ENCODE measurements at places on chromosomes 4 and X.

GRCh38 chrX:2989565-2989964, 16.8 kb upstream of the ARSH start:
- DNase-seq, result no peak

DNA sequence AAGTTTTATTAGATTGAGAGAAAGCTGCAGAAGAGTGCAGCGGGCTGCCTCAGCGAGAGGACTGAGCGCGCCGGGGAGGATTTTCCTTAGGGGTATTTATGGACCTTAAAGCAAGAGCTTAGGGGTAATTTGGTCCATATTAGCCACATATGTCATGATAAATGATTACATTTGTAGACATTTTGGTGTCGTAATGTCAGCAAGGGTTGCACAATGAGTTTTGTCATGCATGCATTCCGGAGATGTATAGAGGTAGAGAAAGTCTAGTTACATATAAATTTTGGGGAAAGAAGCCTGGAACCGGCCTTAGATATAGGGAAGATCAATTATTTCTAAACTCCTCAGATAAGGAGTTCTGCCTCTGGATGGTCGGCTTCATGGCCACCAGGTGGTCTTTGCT, 10.0 kb downstream of the MGST2 start:
- no peak for DNase-seq

DNA sequence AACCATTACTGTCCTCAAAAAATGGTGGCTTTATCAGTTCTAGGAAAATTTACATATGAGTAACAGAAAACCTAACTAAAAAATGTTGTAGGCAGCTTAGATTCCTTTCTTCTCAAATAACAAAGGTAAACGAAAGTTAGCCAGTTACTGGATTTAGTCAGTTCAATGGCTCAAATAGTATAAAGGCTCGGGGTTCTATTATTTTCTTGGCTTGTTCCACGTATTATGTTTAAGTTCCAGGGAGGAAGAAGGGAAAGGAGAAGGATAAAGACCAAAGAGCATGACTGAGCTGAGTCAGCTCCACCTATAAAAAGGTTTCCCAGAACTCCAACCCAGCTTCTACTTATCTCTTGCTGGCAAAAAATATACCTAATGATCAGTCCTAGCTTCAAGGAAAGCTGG, 41.0 kb upstream of the MAB21L2 start:
- DNase-seq, result no peak

GRCh38 chr4:148289740-148290139, 152.5 kb downstream of the NR3C2 start:
- DNase-seq, result no peak

- DNase-seq, result no peak
Observed at GRCh38 chr4:172392741-172393140, 579.5 kb downstream of the GALNTL6 start.

GRCh38 chr4:138911909-138912703, 103.5 kb upstream of the NOCT start:
- no peak for DNase-seq

DNA sequence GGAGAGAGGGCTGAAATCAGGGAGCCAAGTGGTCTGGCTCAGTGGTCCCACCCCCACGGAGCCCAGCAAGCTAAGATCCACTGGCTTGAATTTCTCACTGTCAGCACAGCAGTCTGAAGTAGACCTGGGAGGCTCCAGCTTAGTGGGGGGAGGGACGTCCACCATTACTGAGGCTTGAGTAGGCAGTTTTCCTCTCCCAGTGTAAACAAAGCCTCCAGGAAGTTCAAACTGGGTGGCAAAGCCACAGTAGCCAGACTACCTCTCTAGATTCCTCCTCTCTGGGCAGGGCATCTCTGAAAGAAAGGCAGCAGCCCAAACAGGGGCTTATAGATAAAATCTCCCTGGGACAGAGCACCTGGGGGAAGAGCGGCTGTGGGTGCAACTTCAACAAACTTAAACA, 88.1 kb downstream of the NPFFR2 start:
- DNase-seq, result no peak

- DNase-seq, result no peak
Observed at GRCh38 chrX:155893521-155893920, 12.4 kb downstream of the VAMP7 start.
